ENCODE measurements at places on chromosomes 7 and 10.

GRCh38 chr10:72980348-72980747 lies 25.7 kb upstream of the PLA2G12B start:
- DNase-seq: no peak

- no peak for DNase-seq
Measured at GRCh38 chr10:88066876-88067275, 203.5 kb downstream of the PTEN start.

DNA sequence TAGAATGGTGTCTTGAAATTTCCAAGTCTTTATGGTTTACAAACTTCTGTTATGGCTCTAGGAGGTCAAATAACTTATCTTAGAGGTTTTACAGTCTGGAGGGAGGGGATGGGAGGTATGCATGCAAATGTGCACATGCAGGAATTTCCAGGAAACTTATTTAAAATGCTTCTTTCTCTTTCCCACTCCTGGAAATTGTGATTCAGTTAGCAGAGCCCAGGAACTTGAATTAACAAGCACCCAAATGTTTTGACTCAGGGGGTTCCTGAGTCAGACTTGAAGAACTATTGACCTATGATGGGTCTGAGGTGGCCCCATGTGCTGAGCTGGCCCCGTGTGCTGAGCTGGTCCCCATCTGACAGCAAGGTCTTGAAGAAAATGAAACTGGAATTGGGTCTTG lies 669.4 kb downstream of the INHBA start:
- DNase-seq: no peak

DNA sequence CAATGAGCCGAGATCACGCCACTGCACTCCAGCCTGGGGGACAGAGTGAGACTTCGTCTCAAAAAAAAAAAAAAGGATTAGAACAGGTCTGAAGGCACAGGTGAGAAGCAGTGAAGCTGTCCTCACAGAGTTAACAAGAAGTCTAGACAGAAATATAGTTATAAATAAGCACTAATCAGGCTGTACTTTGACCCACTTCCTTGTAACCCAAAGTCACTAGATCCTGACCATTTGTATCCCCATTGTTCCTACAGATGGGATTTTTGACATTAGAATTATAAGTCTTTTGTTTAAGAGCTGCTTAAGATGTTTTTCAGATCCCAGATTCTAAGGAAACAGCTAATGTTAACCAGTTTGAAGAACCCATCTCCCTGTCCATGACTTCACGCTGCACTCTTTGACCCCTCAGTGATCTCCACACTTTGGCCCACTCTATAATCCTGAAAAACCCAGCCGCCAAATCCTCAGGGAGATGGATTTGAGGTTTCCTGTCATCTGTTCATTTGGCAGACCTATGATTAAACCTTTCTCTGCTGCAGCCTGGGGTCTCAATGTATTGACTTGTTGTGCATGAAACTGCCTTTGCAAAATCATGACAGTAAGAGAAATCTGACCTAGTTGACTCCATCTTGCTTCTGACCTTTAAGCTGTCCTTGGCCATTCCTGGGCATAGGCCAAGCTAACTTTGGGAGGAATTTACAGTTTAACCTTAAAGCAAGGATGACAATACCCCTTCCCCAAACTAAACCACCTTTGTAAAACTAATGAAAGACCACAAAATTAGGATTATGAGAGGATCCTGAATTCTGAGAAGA lies 11.4 kb downstream of the SSMEM1 start:
- no peak for DNase-seq

DNA sequence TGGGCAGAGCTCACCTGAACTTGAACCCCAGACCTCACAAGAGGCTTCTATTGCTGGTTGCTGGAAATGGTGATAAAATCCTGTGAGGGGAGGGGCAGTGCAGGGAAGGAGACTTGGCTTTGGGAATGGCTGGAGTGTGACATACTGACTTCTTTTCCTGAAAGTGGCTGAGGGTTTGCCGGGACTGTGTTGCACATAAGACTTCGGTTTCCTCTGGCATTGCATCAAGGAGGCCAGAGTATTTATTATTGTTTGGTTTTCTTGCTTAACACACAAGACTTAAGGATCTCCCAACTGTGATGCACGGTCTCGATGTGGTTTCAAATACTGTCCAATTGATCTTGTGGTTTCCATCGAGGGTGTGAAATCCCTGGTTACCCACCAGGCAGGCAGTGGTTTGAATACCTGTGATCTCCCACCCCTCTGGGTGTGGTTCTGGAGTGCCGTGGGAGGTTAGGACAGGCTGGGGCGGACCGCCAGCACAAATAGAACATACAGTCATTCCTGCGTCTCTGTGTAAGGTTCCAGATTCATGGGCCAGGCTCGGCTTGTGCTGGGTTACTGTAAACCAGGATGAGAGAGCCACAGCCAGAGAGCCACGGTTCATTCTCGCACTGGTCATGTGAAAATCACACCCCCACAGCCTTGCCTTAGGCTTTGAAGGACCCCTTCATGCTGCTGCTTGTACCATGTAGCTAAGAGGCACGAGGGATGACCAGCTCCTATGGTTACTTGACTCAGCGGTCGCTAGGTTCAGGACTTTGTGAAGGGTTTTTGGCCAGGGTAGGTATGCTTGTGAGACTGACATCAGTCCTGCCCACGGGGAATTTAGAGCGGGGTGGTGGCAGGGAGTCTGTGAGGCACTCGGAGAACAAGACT lies 39.2 kb downstream of the WBP1L start:
- DNase-seq: no peak

DNA sequence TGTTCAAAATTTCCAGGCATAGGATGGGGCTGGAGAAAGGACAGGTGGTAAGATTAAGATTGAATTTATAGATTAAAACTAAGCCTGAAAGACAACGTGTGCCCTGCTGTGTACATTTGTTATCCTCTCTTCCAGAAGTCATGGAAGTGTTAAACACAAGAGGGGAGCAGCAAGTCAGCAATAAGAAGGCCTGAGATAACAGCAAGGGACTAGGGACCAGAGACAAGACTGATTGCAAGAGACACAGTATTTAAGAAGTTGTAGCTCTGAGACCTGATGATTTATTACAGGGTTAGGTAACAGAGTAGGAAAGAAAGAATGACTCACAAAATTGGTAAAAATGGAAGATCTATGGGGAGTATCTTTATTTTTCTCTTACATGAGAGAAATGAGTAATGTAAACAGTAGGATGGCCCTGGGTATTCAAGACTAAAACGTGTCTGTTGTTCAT lies 55.7 kb upstream of the COL1A2 start:
- DNase-seq: no peak
